T-helper 2 cell (primary cell): ENCODE measurements at places on chromosomes 3 and 15.

DNA sequence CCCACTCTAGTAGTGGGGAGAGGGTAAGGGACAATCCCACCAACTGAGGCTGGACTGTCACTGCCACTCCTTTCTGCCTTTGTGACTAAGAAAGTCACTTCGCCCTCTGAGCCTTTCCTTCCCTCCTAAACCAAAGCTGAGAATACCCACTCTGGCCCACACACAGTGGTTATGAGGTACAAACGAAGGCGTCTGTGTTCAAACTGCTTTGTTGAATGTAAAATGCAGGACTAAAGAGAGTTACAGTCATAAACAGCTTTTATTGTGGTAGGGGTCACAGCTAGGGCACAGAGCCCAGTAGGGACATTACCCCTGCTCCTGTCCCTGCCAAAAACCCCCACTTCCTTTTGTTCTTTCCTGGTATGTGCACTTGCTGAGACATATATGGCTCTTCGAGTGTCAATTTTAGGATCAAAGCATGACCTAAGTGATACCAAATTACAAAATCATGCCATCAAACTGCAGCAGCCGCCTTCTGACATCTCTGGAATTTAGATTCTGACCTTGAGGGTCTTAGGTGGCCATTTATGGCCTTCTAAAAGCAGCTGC lies 45.1 kb downstream of the CTDSPL start:
- peak; percentile 60 for DNase-seq

DNA sequence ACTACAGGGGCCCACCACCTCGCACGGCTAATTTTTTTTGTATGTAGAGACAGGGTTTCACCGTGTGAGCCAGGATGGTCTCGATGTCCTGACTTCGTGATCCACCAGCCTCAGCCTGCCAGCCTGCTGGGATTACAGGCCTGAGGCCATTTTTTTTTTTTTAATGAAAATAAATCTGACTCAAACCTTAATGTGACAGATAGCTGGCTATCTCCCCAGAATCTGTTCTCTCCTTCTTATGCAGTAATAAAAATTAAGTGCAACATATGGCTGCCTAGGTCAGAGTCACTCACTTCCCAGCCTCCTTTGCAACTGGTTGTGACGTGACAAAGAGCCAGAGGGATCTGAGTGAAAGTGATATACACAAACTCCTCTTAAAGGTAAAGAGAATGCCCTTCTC lies 53.0 kb downstream of the ZNF148 start:
- DNase-seq = no peak

- no peak for DNase-seq
Observed at GRCh38 chr3:114983248-114983647, 163.8 kb downstream of the ZBTB20 start.

DNA sequence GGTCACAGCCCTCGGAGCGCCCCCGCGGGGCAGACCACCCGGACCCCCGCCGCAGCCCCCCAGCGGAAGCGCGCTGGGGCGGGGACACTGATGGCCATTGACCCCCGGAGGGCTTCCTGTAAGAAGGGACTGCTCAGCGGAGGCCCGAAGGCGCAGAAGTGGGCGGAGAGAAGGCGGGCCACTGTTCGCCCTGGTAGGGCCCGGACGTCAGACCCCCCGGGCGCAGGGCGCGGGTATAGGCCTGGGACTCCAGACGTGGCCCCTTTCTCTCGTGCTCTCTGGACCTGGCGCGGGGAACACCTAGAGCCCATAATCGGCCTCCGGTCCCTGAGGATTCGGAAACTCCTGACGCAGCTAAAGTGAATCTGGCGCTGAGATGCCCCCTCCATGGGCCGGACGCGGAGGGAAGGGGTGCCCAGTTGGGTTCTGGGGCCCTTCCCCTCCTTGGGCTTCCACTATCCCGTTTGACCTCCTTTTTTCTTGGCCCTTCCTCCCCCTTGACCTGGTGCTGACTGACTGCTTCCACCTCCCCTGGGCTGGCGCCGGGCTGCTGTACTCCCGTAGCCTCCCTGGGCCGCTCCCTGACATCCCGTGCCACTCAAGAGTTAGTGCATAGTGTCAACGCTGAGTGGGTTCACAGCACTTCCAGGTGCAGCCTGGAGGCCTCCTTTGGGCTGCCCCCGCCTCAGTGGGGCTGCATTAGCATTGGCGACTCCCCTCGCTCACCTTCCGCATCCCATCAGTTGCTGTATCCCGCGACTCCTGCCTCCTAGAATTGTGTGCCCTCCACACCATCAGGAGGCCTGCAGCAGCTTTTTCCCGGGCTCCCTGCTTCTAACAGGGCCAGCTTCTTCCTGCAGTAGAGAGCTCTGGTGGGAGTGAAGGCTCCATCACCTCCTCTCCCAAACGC lies 694 bp downstream of the ABTB1 start:
- DNase-seq = peak; percentile 32

GRCh38 chr3:61903074-61903473 lies 341.7 kb downstream of the PTPRG start:
- no peak for DNase-seq

DNA sequence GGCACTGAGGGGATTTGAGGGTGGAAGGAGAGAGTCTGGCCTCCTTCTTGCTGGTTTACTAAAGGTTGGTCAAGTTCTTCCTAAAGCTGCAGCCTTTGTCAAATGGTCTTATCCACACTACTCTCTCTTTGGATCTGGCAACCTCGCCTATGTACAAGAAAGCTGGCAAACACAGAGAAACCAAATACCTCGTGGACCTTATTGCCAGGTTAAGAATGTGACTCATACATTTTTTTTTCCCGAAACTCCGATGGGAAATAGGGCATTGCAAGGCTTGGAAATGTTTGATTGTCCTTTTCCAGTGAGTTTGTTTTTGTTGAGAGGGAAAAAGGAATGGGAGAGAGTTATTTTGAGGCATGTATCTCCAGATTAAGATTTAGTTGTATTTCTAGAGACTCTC lies 13.9 kb downstream of the EOMES start:
- no peak for DNase-seq

- DNase-seq = no peak
Observed at GRCh38 chr15:74037171-74038117, 42.9 kb downstream of the PML start.

DNA sequence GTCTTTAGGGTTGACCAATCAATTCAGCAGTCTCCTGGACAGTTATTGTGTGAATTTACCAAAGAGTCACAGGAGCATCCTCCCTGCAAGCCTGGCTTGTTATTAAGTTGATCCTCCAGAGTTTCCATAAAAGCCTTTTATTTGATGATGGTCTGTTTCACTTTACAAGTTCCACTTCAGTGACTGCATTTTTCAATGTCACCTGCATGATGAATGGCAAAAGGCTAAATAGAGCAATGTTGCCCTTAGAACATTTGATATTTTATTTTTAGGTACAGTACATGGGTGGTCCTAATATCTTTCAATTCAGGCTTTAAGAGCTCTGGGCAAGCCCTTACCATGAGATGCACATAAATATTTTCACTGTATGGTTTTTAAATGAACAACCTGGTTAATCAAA lies 22.6 kb downstream of the GUCA1C start:
- DNase-seq = no peak

GRCh38 chr3:45060165-45060892 lies 34.2 kb downstream of the CLEC3B start:
- DNase-seq = no peak

DNA sequence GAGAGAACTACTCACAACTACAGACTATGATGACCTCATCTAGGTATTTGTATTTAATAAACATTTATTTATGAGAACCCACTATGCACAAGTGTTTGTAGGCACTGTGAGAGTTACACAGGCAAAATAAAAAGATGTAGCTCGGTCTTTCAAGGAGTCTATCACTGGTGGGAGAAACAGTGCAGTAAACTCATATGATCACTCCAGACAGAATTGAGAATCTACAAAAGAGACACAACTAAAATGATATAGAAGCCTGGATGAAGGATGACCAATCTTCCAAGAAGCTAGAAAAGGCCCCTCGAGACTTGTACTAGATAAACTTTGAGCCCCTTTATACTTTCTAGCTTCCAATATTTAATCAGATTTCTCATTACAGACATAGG lies 70.2 kb upstream of the ZBTB20 start:
- DNase-seq = no peak

DNA sequence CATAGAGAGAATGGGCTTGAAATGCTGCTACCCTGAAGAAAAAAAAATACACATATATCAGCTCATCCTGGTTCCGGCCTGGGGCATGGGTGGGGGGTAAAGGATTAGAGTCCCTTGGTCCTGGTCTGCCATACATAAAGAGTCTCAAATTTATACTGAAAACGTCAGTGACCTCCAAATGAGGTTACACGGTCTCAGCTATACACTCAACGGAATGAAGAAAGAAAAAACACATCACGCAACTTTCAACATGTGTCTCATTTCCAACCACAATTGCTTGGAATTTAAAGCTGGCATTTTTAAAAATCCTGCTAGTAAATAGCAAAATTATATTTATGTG lies 612.8 kb downstream of the MCTP2 start:
- no peak for DNase-seq

DNA sequence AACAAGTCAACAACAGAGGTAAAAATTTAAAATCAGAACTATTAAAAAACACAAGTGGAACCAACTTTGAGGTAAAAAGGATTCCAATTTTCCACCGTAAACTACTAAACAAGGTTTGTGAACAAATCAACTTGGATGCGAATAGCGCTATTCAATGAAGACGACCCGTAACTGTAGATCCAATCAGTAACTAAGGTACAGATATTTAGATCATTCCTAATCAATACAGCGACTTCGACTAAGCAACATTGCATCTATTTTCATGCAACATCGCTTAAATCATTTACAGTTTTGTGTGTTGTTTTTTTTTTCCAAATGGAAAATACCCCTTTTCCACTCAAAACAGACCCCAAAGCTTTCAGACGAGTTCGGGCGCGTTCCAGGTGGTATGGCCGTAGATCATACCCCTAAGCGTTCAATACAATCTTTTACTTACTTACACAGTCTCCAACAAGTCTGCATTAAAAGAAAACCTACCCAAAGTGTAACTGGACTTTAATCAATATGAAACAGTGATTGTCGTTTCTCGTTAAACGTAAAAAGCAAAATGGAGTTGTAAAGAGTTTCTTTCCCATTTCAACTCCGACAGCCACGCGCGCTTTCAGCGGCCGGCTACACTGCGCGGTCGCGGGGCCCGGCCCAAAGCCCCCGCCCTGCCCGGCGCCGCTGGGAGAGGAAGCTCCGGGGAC lies 786 bp downstream of the RHOA start:
- no peak for DNase-seq

DNA sequence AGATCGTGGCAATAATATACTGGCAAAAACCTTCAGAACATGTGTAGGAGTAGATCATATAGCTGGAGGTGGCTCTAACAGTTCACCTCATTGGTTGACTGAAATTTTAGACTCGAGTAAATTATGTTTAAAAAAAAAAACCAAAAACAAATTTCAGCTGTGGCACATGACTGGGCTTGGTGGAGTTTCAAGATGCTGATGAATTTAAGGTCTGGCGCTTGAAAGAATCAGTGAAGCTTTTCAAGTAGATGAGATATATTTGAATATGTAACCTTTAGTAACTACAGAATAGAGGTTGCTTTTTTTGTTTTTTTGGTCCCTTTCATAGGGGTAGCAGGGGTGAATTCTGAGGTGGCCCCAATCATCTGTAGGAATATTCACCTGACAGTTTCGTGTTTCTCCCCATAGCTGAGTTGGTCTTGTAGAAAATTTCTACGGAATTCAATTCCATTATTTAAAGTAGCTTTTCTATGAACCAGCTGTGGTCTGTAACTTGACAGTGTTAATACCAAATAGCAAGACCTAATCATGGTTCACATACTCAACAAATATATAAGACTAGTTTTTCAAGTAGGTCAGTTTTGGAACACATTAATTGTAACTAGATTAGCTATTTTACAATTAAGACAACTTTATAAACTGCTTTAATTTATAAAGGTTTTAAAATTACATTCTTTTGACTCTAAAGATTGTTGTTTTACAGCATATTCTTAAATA lies 65.6 kb downstream of the MAP4 start:
- no peak for DNase-seq

- no peak for DNase-seq
Observed at GRCh38 chr3:136544532-136544931, 207.6 kb downstream of the STAG1 start.

DNA sequence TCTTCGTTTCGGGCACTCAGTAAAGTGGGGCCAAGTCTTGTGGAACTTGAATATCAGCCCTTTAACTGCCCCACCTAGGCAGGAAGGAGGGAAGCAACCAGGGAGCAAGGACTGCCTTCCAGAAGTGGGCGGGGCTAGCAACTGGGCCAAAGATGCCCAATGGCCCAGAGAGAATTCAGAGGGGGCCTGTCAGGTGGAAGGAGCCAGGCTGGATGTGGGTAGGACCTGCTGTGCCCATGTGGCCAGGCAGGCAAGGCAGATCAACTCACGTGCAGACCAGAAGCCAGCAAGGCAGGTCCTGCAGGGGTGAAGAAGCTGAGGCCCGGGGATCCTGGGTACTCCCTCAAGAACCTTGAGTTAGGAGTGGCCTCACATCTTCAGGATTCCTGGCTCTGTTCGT lies 5.5 kb downstream of the MAP6D1 start:
- DNase-seq = no peak

- no peak for DNase-seq
Observed at GRCh38 chr3:52126500-52126899, 27.7 kb downstream of the POC1A start.

GRCh38 chr3:2837239-2837638 lies 272.9 kb downstream of the IL5RA start:
- no peak for DNase-seq

DNA sequence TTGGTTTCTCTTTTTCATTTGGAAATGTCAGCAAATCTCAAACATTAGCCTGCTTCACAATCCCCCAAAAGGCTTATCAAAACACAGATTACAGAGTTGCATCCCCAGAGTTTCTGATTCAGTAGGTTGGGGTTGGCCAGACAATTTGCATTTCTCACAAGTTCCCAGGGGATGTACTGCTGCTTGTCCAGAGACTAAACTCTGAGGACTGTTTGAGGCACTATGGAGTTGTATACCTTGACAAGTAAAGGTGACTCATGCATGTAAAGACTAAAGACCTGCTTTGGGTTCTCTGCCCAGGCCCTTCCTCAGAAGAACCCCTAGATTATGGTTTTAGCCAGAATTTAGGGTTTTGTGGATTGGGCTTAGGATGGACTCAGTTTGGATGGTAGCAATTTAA lies 151.1 kb upstream of the ARHGEF26 start:
- DNase-seq = no peak

DNA sequence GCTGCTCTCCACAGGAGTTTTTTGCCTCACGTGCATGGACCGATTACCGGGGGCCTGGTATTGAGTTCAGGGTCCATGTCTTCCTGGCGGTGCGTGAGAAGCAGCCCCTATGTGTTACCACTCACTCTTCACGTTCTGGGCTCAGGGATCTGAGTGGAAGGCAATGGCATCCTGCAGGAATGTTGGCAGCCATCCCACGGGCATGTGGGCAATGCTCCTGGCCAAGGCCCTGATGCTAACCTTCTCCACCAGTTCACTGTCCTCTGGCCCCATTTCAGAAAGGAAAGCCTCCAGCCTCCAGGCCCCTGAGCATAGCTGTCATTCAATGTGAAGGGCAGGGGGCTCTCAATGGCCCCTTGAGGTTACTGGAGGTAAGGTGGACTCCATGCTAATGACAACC lies 43.0 kb upstream of the KY start:
- DNase-seq = no peak

- DNase-seq = no peak
Observed at GRCh38 chr3:154666542-154666941, 236.6 kb upstream of the GPR149 start.

GRCh38 chr3:99429502-99429901 lies 208.9 kb upstream of the COL8A1 start:
- DNase-seq = no peak
